ENCODE measurements at places on chromosomes 7 and 10.

DNA sequence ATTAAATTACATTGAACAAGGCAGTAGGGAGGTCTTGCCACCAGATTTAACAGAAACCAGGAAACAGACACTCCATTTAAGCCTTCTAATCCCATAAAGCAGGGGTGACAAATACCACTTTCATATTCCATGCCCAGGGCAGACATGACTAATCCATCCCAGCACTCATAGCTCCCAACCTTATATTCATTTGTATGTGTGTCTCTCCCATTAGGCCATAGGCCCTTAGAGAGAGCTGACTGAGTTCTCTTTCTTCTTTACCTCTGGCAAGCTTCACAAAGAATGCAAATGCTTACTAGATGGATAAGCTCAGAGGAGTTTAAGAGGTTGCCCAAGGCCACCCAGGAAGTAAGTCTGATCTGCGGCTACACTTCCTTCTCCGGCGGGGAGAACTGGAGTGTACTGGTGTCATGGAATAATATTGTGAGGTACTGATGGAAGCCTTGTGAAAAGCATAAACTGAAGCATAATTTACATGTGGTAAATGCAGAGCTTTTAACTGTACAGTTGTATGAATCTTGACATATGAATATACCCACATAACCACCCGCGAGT lies 239.7 kb upstream of the HABP2 start:
- no peak for DNase-seq

DNA sequence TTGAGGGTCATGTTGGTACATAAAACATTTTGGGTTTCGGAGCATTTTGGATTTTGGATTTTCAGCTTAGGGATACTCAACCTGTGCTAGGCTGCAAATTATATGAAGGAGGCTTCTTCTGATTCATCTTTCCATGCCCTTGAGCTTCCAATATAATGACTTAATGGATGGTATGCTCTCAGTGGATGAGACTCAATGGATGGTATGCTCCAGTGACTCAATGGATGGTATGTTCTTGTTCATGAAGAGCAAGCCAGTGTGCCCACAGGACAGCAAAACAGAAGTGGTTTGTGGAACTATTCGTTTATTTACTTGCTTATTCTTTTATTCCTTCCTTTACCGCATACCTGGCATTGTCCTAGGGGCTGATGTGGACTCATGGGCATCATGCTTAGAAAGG lies 969.6 kb downstream of the LRMDA start:
- DNase-seq = no peak

GRCh38 chr10:123377883-123378282 lies 223.7 kb downstream of the BUB3 start:
- DNase-seq = no peak

DNA sequence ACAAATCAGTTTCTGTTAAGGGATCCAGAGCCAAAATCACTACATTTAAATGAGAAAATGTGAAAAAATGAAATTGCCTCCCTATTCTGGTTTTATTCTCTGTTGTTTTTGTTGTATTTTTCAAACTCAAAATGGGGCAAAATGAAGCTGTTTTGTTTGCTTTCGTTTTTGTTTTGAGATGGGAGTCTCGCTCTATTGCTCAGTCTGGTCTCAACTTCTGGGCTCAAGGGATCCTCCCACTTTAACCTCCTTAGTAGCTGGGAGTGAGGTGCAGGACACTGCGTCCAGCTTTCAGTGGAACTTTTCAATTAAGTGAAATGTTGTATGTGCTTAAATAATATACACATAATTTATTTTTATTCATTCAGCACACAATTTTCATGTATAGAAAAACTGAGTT lies 205.0 kb downstream of the SORCS1 start:
- DNase-seq = no peak

DNA sequence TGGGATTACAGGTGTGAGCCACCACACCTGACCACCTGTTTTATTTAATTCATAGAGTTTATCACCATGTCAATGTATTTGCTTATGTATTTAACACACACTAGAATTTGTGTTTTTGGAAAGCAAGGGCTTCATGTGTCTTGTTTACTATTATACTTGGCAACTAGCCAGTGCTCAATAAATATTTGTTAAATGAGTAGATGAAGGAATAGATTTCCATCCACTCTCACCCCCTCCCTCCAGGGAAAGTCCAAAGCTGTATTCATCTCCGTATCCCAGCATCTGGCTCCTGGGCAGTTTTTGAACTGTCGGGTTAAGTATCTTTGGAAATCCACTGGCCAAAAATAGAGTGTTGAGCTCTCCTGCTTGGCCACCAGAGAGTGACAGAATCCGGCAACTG lies 4.6 kb upstream of the RADIL start:
- DNase-seq = no peak

- DNase-seq = no peak
These were observed 199.3 kb downstream of the LRMDA start for GRCh38 chr10:75630746-75631145.

- no peak for DNase-seq
These were observed 38.8 kb downstream of the CNPY1 start for GRCh38 chr7:155507576-155507975.

All from HS-27A (cell line).